Stimulated activated CD4-positive, alpha-beta T cell treated with anti-CD3 and anti-CD28 coated beads, Interleukin-15, amount 100 ng/mL, for 1 hour (primary cell): ENCODE measurements at places on chromosomes 6 and 20.

- DNase-seq: no peak
Observed at GRCh38 chr6:21748343-21749056, 154.9 kb downstream of the SOX4 start.

DNA sequence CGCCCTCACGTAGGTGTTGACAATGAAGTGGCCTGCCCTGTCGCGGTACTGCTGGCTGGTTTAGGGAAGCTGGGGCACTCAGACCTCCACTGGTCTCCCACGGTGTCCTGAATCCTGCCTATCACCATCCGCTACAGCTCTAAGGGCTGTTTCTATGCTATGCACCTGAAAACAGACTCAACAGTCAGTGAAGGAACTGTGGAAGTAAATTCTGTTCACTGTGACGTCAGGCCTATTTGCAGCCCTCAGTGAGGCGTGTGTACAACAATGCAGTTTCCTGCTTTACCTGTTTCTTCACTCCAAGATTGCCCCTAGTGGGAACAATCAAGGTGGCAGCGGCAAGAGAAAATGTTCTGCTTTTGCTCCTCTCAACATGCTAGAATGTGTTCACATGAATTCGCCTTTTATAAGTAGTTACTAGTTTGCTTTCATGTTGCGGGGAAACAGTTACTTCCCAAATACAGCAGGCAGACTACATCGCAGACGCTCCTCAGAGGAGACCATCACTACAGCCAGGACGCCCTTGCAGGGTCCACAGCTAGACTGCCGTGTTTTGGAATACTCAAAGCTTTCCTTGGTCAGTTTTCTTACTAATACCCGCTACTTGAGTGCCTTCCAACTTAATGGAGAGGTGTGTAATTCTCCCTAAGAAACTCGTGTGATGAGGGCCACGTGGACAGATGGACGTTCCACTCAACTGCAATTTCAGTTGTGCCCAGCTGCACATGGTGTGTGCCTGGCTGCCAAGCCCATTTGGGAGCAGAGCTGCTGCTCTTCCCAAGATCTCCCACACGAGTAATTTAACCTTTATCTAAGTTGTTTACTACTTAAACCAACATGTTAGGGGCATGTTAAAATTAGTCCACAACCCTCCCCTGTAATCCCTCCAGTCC, 25.4 kb downstream of the DIDO1 start:
- DNase-seq: no peak

DNA sequence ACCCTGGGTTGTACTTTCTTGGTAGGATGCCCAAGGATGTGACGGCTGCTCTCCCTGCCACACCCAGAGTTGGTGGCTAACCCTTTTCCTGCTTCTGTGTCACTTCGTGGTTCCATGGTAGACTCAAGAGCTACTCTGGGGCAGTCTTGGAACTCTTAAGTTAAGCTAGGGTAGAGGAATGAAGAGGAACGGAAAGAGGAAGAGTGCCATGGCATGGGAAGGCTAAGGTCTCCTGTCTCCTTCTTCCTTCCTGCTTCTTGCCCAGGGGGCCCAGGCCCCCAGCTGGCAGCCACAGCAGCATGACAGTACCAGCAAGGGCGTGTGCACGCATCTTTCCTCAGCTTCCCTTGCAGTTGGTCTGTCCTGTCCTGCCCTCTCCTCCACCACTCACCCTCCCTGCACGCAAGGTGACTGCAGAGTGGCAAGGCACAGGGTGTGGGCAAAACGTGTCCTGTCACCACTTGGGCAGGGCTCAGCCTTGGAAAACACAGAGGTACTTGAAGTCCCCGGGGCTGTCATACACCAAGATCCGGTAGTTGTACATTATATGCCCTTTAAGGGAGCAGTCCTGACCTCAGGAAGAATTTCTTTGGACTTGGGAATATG, 39.8 kb upstream of the TGM3 start:
- no peak for DNase-seq

DNA sequence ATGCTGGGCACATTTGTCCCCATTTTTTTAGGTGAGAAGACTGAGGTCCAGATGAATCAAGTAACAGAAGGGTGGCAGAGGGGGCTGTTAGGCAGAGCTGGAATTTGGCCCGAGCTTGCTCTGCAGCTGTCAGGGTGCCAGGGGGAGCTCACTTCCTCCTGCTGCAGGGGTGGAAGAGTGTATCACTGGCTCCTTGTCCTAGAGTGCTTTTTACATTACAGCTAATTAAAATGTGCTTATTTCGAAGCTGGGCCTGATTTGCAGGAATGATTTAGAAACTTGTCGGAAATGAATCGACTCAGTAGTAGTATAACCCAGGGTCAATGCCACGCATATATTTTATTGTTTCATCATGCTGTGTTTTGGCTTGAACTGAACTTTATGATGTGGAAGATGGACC, 11.1 kb downstream of the TOX2 start:
- no peak for DNase-seq

DNA sequence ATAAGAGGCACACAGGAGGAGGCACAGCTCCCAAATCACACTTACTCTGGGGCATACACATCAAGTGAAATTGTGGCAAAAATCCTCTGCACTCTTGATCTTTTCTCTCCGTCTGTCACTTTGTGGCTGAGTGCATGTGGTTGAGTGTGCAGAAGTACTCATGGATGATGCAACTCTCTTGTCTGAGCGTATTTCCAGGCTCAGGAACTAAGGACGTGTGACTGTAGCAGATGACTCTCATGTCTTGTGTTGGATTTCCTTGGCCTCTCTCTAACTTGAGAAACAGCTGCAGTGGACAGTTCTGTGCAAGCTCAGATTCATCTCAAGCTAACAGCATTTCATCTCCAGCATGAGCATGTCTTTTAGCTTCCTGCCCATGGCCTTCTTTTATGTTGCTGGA, 245.4 kb upstream of the FLRT3 start:
- no peak for DNase-seq

DNA sequence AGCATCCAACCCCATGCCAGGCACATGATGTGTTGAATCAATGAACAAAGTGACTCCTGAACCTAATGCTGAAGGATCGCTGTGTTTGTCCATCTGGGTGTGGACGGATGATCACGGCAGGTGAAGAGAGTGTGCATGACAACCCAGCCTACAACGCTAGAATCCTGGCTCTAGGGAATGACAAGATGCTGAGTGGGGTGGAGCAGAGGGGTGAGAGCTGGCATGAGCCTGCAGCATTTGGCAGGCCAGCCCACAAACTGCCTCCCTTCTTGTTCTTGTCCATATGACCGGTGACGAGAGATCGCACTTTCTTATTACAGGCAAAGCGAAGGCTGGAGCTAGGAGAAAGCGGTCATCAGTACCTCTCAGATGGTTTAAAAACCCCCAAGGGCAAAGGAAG, 54.7 kb upstream of the CDKAL1 start:
- DNase-seq: no peak

- DNase-seq: no peak
Observed at GRCh38 chr6:42970871-42971612, 7.9 kb downstream of the PEX6 start.

GRCh38 chr6:12473494-12473893, 183.3 kb downstream of the EDN1 start:
- no peak for DNase-seq
